HTR-8/SVneo (cell line): ENCODE measurements at places on chromosomes 13 and 19.

DNA sequence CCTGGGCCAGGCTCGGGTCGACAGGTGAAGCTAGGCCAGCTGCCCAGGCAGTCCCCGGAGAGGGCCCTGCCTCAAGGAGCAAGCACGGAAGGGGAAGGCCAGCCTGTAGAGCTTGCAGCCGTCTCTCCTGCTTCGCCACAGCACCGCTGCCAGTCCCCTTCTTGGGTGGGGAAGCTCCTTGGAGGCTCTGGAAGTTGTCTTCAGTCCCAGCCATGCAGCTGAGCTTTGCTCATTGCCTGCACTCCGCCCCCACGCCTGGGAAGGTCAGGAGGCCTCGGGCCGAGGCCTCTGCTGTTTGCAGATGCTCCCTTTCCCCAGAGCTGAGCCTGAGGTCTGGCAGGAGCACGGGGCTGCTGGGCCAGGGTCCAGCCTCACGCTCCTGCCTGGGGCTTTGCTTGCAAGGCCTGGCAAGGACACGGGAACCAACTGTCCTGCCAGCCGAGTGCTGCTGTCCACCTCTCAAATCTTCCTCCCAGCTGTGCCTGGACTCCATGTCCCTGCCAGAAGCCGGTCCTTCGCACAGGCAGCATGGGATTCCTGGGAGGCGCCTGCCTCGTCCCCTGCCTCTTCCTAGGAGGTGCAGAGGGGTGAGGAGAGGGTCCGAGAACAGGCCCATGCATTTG lies 13.3 kb downstream of the PLEKHF1 start:
- no peak for DNase-seq

- DNase-seq: no peak
Observed at GRCh38 chr13:113804703-113805430, 45.8 kb downstream of the TMEM255B start.

DNA sequence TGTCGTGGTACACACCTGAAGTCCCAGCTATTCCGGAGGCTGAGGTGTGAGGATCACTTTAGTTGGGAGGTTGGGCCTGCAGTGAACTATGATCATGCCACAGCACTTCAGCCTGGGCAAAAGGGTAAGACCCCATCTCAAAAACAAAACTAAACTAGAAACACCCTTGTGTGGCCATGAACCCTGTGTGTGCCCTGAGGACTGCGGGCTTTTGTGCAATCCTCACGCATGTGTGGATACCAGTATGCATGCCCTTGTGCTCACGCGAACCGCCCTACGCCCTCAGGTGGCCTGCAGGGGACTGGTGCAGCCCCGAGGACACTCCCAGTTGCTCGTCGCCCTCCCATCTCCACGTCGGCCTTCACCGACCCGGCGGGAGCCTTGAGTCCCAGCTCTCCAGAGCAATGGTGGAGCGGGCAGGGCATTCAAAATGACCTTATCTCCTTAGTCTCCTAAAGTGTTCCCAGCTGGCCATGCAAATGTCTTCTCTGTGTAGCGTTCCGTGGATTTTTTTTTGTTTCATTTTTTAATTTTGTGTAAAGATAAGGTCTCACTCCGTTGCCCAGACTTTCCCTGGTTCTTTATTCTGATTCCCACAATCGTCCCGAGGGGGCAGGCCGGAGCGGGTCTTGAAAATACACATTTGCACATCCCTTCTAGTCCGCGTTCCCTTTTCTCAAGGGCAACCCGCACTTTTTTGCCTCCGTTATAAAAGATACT lies 868 bp upstream of the EGLN2 start:
- DNase-seq: peak; percentile 64

DNA sequence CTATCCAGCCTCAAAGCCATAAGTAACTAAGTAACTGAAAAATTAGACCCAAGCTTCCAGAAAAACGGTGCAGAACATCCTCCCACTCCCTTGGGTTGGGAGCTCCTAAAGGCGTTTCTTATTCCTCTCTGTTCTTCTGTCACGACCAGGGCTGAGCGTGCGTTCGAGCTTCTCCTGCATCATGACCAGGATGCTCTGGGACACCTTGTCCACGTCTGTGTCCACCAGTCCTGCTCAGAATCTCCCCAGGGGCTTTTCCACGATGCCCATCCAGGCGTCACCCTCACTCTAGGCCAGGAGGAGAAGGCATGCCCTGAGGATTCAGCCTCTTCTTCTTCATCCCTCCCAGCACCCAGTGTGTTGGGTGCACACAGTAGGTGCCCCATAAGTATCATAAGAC lies 37.8 kb upstream of the GAS6 start:
- no peak for DNase-seq

DNA sequence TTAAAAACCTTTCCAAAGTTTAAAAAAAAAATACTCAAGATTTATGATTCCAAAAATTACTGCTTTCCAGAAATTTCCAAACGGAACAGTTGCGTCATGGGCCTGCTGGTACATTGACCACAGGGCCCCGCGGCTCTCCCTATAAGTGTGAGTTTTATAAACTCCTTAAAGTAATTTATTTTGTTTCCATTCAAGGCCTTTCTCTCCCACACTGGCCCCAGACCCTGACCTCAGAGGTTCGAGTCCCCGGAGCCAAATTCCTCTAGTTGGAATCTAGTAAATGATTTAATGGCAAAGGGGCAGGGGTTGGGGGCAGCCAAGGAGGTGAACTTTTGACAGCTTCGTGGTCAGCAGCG lies 97.5 kb downstream of the INSR start:
- DNase-seq: no peak

- no peak for DNase-seq
Observed at GRCh38 chr13:94210816-94211215, 268.7 kb downstream of the DCT start.

DNA sequence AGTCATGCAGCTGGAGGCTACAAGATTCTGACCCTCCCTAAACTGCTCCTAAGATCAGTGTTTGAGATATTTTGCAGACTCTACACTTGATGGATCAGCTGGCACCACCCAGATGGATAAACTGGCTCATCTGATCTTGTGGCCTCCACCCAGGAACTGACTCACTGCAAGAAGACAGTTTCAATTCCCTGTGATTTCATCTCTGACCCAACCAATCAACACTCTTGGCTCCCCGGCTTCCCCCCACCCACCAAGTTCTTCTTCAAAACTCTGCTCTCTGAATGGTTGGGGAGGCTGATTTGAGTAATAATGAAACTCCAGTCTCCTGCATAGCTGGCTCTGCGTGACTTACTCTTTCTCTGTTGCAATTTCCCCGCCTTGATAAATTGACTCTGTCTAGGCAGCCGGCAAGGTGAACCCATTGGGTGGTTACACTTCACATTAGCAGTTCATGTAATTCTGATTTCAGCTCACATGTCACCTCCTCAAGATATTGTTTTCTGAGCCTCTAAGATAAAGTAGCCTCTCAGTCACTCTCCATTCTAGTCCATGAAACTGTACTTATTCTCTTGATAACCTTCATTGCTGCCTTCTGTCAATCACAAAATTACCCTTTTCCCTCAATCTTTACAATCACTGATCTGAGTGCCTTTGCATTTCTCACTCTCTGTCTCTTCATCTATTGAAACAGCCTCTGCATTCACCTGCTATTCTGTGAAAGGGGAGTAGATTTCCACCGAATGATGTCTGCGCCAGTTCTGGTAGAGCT lies 9.9 kb upstream of the FPR3 start:
- DNase-seq: no peak

DNA sequence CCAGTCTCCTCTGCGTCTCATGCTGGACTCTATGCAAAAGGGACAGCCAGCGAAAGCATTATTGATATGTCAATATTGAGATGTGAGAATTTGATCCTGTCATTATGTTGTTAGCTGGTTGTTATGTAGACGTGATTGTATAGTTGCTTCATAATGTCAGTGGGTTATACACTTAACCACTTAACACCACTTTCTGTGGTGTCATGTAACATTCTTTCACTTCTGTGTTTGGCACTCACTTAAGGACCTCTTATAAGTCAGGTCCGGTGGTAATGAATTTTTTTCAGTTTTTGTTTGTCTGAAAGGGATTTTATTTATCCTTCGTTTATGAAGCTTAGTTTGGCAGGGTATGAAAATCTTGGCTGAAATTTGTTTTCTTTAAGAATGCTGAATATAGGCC lies 7.1 kb upstream of the SIGLEC7 start:
- no peak for DNase-seq

GRCh38 chr13:37492741-37493514 lies 105.6 kb downstream of the POSTN start:
- peak; percentile 41 for DNase-seq

DNA sequence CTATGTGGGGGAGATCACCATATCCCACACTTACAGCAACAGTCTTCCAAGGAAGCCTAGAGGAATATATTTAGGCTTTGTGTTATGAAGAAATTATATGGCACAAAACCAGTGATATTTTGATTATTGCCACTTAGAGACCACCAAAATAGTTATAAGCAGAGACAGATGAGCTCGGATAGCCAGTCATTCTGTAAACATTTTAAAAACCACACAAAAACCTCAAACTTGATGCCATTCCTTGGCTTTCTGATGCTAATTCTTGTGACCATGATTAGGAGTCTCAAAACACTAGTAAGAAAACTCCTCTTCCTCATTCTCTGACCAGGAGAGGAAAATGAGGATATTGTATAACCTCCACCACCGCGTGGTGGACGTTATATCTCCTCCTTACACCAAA lies 496.4 kb downstream of the FOXO1 start:
- no peak for DNase-seq

DNA sequence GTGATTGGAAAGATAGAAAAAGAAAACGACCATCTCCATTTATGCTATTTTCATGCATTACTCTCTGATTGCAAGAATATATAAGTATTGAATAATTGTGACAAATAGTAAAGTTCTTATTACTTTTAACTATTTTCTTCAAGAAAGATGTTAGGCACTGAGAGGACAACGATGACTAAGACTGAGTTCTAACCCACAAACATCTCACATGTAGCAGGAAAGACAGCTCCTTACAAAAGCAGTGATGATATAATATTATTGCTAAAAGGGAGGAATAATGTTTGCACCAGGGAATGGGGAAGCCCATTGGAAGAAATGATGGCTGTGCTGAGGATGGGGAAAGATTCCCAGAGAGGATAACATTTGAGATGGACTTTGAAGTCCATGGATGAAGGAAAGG lies 22.6 kb downstream of the RXFP2 start:
- DNase-seq: no peak

DNA sequence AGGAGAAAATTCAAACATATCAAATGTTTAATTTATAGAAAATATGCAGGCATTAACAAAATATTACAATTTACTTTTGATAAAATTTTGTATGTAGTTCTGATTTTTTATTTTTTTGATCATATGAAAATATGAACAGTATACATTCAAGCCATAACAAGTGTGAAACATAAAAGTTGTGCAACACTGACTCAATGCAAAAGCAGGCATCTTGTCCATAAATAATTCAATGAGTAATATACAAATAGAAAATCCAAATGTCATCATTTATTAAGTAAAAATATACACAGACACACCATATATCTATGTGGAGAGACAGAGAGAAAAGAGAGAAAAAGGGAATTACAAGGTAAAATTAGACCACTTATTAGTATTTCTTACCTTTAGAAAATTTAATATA lies 1183.9 kb downstream of the SLITRK1 start:
- DNase-seq: no peak

GRCh38 chr19:942133-942645 lies 16.4 kb downstream of the ARID3A start:
- DNase-seq: no peak

- DNase-seq: peak; percentile 31
Observed at GRCh38 chr13:32031025-32031814, at the start of gene FRY. Gene FRY, plus strand, starts transcription at chr13:32031774. Its CDS starts 22 bp downstream, at chr13:32031796.

- DNase-seq: no peak
Observed at GRCh38 chr19:2533072-2533425, 57.1 kb downstream of the GADD45B start.

DNA sequence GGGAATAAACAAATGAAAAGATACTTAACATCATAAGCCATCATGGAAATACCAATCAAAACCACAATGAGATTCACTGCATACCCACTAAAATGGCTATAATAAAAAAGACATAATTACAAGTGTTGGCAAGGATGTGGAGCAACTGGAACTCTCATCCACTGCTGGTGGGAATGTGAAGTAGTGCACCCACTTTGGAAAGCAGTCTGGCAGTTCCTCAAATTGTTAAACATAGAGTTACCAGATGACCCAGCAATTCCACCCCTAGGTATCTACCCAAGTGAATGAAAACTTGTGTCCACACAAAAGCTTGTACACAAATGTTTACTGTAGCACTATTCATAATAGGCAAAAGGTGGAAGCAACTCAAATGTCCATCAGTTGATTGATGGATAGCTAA lies 46.9 kb downstream of the FLT1 start:
- DNase-seq: no peak

DNA sequence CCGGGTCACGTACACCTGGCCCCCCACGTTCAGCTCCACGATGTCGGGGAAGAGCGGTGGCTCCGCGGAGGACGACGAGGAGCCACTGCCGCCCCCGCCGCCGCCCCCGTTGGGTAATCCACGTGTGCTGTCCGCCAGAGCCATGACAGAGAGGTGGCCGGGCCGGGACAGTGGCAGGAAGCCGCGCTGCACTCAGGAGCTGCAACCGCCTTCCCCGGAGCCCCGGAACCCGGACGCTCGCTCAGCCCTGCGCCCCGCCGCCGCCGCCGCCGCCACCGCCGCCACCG lies 257 bp downstream of the KCTD12 start:
- no peak for DNase-seq

DNA sequence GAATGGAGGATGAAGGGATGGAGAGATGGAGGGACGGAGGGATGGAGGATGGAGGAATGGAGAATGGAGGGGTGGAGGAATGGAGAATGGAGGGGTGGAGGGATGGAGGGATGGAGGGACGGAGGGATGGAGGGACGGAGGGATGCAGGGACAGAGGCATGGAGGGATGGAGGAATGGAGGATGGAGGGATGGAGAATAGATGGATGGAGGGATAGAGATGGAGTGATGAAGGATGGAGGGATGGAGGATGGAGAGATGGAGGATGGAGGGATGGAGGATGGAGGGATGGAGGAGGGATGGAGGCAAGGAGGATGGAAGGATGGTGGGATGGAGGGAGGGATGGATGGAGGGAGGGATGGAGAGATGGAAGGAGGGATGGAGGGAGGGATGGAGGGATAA lies 22.1 kb downstream of the PIP5K1C start:
- DNase-seq: no peak

GRCh38 chr13:92989301-92989700 lies 237.3 kb upstream of the GPC6 start:
- no peak for DNase-seq

DNA sequence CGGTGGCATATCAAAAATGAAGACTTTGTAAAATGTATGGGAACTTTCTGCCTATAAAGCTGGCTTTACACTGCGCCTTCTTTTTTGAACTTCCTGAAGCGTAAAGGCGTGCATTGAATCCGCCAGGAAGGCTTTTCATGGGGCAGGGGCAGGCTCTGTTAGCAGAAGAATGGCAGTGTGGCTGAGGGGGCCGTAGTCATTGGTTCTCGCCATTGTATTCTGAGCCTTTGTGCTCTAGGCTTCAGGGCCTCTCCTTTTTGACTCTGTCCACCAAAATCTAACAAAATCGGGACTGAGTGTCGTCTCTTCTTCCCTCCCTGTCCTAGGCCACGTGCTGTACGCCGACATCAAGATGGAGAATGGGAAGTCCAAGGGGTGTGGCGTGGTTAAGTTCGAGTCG lies 14.1 kb downstream of the PRAM1 start:
- DNase-seq: no peak
